ENCODE measurements at places on chromosomes 6 and 20.

DNA sequence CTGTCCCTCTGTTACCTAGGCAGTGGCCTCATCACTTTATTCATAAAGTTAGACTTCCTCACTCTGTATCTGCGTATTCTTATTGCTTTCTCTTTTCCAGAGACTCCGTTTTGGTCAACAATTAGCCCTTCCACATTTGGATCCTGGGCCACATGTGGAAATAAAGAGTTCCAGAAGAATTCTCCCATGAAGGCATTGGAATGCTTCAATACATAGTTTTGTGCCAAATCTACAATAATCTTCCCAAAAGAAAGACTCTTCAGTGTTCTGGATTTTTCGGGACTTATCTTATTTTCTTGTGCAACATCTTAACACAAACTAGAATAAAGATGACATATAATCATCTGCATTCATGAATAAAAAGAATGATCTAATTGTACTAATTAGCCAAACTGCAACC lies 187.7 kb upstream of the BMP2 start:
- DNase-seq = no peak

GRCh38 chr6:138689849-138690248 lies 83.7 kb upstream of the CCDC28A start:
- DNase-seq = no peak

DNA sequence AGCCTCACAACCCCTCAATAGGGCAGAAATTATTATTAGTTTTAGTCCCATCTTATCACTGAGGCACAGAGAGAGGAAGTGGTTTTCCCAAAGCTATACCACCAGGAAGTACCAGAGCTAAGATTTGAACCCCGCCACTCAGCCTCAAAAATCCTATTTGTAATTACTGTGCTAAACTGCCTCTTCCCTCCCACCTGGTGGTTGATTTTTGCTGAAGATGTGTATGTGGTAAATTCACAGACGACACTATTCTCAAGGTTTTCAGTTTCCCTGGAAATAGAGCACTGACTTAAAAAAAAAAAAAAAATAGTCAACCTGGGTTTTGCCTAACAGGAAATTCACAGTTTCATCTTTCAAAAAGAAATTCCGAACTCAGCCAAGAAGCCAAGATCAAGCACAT lies 57.9 kb downstream of the TSHZ2 start:
- DNase-seq = no peak

DNA sequence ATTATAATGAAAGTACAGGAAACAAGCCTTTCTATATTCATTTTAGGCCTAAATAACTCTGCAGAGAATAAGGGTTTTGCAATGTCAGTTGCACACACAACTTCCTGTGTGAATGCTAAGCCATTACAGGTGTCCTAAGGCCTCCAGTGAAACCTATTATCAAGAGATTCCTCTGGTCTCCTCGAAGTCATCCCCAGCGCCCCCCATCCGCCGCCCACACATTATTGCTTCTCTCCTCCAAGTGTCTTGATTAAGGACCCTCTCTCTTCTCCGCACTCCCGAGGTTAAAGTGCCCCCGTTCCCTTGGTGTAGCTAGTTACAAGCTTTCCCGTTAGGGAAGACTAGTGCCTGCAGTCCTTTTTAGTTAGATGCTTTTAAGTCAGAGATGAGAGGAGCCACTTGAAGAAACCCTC lies 1.3 kb downstream of the HIVEP2 start:
- DNase-seq = peak; percentile 6

DNA sequence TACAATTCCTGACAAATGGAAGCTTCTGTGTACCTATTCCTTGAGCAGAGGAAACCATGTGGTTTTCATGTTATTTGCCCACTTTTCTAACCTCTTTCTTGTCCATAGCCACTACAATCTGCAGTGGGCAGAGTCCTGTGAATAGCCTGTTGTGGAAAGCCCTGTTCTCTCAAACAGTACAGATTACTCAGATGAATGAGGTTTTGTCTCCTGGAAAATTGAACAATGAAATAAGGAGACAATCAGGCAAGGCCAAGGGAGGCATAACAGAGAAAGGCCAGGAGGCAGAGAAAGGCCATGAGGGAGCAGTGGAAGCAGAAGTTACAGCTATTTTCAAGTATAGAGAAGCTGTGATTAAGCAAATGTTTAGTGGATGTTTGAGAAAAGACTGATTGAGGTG lies 189.3 kb downstream of the GRIK2 start:
- DNase-seq = no peak

GRCh38 chr6:147910281-147910680 lies 401.8 kb downstream of the SAMD5 start:
- no peak for DNase-seq

- no peak for DNase-seq
These were observed 130.5 kb downstream of the ZFP64 start for GRCh38 chr20:52060794-52061714.

DNA sequence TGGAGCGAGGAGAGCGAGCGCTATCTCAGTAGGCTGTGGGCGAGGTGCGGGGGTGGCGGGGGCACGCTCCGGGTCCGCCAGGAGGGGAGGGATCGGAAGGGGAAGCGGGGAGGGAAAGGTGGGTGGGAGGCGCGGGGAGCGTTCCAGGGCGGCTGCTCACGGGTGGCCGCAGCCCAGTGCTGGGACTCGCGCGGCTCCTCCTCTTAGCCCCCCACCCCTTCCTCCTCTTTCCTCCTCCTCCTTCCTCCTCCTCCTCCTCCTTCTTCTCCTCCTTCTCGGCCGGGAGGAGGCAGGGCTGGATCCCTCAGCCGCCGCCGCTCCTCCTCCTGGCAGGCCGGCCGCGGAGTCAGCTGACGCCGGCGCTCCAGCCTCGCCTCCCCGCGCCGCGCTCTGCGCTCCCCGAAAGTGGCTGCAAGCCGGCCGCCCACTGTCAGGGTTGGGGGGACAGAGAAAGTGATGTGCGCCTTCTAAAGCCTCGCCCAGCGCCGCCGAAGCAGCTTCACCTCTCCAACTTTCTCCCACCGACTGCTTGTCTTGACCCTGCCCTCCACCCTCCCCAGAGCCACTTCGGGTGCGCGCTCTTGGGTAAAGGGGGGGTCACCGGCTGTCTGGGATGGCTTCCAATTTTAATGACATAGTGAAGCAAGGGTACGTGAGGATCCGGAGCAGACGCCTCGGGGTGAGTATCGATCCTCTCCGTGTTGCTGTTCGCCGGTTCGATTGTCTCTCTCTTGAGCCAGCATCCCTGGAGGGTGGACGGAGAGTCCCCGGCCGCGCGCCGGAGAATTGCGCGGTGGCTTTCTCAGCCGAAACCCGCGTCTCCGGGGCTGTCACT lies at the start of gene DOK5:
TSS of gene DOK5 (plus strand) at position 260 of the 835 bp plus-strand sequence. CDS start at position 614, 354 bp downstream.
- DNase-seq = no peak

- DNase-seq = no peak
These were observed 19.5 kb upstream of the HLA-DQA1 start for GRCh38 chr6:32617751-32618150.

GRCh38 chr20:24654425-24654824 lies 185.0 kb downstream of the SYNDIG1 start:
- no peak for DNase-seq

DNA sequence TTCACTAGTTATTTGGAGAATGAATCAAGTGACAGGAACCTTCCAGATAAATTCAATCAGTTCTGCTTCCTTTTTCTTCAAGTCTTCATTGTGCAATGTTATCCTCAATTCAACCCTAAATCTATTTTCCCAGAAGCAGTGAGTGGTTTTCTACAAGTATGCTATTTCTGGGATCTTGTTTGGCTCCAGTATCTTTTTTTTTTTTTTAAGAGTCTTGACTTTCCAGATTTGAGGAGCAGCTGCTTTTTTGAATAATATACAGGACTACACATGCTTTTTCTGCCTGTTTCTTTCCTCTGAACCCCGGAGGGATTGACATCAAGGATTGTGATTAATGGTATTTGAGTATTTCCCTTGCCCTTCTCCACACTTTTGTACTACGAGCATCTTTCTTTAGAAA lies 339.2 kb upstream of the JAG1 start:
- DNase-seq = no peak

DNA sequence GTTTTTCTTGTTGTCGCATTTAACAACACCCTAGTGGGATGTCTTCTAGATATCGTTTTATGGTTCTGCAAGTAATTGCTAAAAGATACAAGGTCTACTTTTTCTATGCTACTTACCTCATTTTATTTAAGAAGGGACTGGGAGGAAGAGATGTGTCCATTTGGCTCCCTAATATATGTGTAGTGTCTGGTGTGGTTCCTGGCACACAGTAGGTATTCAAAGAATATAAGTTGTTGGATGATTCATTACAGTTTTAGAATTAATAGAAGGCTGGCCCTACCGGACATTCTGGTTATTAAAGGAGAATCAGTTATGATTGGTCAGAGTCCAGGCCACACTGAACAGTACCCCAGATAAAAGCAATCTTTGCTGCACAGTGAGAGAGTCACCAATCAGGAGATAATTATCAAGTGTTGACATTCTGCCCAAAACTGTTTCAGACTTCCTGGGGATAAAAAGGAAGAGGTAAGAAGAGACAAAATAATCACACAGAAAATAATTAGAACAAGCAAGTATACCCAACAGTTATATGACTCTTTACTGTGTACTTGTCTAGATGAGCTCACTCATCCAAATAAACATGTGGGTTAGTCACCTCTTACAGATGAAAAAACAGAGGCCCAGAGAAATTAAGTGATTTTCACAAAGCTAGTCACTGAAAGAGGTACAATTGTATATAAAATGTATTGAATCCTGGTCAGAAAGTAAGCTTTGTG lies 7.0 kb downstream of the TMEM244 start:
- no peak for DNase-seq

- DNase-seq = no peak
These were observed 33.3 kb downstream of the ITCH start for GRCh38 chr20:34396408-34396807.

GRCh38 chr20:39877788-39878187 lies 811.2 kb downstream of the MAFB start:
- DNase-seq = no peak

GRCh38 chr6:32337186-32337805 lies 34.4 kb downstream of the TSBP1 start:
- DNase-seq = no peak

- no peak for DNase-seq
These were observed 188.0 kb downstream of the ARHGAP18 start for GRCh38 chr6:129521946-129522345.

GRCh38 chr20:1319051-1319450 lies 9.9 kb downstream of the SDCBP2 start:
- no peak for DNase-seq

DNA sequence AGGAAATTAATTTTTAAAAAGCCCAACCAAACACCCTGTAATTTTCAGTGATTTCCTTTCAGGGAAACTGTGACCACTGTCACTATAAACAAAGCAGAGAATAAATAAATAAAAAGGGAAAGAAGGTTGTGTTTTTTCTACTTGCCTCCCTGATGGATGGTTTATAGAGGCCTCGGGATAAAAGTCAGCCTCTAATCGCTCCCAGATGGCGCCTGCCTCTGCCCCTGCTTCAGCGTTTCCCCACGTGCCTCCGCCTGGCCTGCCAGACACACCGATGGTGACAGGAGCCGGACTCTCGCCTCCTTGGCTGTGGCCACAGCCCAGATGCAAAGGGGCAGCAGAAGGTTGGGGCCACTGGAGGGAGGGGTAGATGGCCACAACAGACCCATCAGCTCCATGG lies 327.7 kb downstream of the CDC5L start:
- no peak for DNase-seq

DNA sequence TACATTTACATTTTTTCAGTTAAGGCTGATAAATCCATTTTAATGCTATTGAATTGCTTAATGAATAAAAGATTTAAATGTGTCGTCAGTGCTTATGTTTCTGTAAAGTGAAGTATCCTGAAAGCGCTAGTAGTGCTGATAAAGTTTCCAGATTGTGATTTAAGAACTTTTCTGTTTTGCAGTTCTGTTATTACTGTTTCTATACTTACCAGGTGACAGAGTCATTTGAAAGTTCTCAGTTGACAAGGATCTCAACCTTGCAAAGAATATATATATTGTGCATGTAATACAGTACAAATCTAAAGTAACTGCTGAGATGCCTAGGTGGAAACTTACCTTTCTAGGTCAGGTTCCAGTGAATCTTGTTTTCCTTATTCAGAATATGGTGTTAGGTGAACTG lies 201.8 kb downstream of the ARID1B start:
- no peak for DNase-seq

DNA sequence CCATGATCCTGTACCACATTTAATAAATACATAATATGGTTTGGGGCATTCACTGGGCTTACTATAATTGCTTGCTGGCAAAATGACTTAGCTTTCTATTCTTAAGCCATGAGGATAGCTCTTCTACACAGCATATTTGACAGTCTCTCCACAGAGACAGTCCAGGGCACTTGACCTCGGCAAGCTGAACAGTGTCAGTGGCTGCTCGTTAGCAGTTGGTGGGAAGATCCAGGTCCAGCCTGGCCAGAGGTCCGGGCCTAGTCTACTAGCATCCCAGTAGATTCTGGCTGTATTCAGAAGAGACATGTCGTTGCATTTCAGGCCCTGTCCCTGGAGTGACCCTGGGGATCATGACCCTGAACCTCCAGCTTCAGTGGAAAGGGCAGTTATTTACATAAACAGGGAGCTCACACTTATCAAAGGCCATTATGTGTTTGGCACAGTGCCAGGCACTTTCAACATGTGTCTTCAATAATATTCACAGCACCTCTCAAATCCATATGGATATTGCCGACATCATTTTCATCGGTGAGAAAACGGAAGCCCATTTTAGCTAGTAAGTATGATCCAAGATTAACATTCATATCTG lies 139.0 kb downstream of the IMPG1 start:
- DNase-seq = no peak

GRCh38 chr6:63509652-63510352 lies 62.5 kb upstream of the LOC128125822 start:
- DNase-seq = no peak

DNA sequence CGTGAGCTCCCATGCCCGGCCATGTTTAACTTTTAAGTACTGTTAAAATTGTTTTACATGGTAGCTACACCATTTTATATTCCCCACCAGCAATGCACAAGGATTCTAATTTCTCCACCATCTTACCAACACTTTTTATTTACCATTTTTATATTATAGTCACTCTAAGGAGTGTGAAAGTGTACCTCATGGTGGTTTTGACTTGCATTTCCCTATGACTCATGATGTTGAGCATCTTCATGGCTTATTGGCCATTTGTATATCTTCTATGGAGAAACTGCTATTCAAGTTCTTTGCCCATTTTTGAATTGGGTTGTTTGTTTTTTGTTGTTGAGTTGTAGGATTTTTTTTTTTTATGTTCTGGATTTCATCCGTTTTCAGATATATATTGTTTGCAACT lies 15.6 kb upstream of the BPHL start:
- no peak for DNase-seq

- no peak for DNase-seq
These were observed 31.6 kb upstream of the CENPW start for GRCh38 chr6:126308362-126308761.

Measured in effector memory CD4-positive, alpha-beta T cell (primary cell).